ENCODE measurements at places on chromosomes 13 and 19. TPM values are rescaled to one million over a fixed set of nuclear protein-coding genes. Genes with fewer than 3 reads are reported as not detected.
A peak's percentile ranks its signal among the peaks of the same experiment; 100 is the strongest.

DNA sequence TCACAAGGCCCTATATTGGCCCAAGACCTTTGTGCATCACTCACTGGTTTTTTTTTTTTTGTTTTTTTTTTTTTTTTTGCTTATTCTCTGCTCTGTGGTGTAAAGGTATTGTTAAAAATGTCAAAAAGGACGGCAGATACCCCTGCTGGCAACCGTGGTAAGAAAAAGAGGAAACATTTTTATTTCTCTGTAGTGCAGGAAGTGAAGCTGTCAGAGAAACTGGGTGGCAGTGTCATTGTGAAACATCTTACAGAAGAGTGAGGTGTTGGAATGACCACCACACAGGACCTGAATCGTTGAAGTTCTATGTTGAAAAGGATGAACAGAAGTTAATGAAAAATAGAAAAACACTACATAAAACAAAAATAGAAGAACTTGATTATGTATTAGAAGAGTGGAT lies 346.4 kb downstream of the FGF9 start:
- no peak for DNase-seq

Gene GPR4
- 0.10 TPM for total RNA-seq

GRCh38 chr19:40519352-40520322 lies 52.8 kb downstream of the SPTBN4 start:
- DNase-seq: no peak

- DNase-seq: no peak
These were observed 21.6 kb downstream of the SERPINE3 start for GRCh38 chr13:51361106-51361505.

Gene OLFM4
- total RNA-seq: 0.12 TPM

- no peak for DNase-seq
These were observed at the start of gene ZNF581 for GRCh38 chr19:55643003-55643886. Gene ZNF581, plus strand, starts transcription at chr19:55643649. Its CDS starts 923 bp downstream, at chr19:55644572.

Gene ACOD1
- total RNA-seq: not detected

Gene ZNF285
- not detected for total RNA-seq

- DNase-seq: no peak
These were observed 98.2 kb upstream of the C1QTNF9B start for GRCh38 chr13:23995283-23996073.

- DNase-seq: no peak
These were observed 7.0 kb downstream of the LPAR6 start for GRCh38 chr13:48405875-48406274.

DNA sequence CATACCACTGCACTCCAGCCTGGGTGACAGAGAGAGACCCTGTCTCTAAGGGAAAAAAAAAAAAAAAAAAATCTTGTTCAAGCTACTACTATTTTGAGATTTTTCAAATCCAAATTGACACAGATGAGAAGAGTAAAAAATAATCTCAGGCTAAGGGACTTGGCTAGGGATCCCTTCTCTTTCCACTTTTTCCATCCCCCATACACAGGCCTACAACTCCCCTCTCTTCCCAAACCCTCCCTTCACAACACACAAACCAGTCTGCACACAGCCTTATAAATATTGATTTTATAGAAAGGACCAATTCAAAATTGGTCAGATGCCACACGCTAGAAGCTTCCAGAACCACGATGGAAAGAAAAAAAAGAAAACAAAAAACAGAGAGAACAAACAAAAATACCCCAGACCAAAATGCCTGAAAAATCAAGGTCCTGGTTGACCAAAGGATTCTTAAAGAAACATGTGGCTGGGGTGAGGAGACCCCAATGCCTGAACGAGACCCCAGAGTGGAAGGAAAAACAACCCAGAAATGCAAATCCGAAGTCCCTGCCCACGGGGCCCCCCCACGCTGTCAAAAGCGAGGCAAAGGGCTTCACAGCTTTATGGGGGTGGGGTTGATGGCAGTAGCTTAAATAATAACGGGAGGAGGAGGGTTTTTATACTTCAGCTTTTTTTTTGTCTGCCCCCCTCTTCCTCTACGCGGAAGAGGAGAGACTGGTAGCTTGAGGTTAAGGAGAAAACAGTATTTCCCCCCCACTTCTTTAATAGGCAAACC lies 18.1 kb downstream of the QPCTL start:
- no peak for DNase-seq

GRCh38 chr19:58209577-58209976 lies 19.1 kb upstream of the ZNF544 start:
- no peak for DNase-seq

- no peak for DNase-seq
These were observed 722 bp upstream of the CRTC1 start for GRCh38 chr19:18682807-18683108.

- DNase-seq: no peak
These were observed 214.2 kb upstream of the MAB21L1 start for GRCh38 chr13:35690581-35691207.

GRCh38 chr19:1169411-1169791 lies 4.7 kb downstream of the SBNO2 start:
- DNase-seq: no peak

GRCh38 chr19:32837531-32837930 lies 32.0 kb downstream of the SLC7A9 start:
- no peak for DNase-seq

GRCh38 chr19:18280247-18281081 lies 958 bp downstream of the JUND start:
- DNase-seq: no peak

Gene RNASEH2A
- 54.5 TPM for total RNA-seq

Gene HSPB6
- total RNA-seq: 0.93 TPM

Gene PGLYRP1
- total RNA-seq: not detected

- peak; percentile 82 for DNase-seq
These were observed at the start of gene LATS2 for GRCh38 chr13:21061029-21061763. Gene LATS2, minus strand, starts transcription at chr13:21061586. Its CDS starts 15,560 bp downstream, at chr13:21046026.

Gene DLEU7
- total RNA-seq: not detected

DNA sequence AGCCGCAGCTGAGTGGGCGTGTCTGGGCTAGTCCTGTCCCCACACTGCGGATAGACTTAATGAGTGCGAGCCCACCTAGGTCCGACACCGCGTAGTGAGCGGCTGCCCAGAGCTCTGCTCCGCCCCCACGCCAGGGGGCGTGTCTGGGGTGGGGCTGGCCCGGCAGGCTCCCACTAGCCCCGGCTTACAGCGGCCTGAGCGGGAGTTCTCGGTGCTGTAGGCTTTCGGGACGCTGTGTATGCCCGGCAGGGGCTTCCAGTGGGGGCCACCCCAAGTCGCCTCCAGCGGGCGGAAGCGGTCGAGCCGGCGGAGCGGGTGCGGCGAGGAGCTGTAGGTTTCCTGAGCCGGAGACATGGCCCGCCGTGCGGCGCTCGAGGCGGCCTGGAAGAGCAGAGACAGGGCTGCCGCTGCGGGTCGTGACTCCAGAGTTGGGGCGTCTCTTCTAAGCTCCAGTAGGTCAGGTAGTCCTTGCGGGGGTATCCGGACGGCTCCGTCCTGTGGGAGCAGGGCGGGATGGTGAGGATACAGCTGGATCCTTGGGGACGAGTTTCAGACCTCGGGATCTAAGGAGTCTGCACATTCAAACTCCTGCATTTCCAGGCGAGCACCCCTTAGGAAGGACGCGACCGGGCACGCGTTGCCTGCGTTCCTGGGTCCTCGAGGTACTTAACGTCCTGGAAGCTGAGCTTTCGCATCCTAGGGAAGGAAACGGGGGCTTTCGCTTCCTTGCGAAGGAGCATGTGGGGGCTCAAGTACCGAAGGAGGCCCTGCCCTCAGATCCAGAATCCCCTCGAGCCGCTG lies 1.2 kb downstream of the CGB7 start:
- DNase-seq: peak; percentile 34

GRCh38 chr13:20583803-20584293 lies 16.9 kb downstream of the IFT88 start:
- DNase-seq: no peak

GRCh38 chr13:30718661-30719524 lies 16.4 kb upstream of the ALOX5AP start:
- DNase-seq: peak; percentile 16

- no peak for DNase-seq
These were observed 1.9 kb downstream of the HNRNPA1L2 start for GRCh38 chr13:52644108-52644507.

DNA sequence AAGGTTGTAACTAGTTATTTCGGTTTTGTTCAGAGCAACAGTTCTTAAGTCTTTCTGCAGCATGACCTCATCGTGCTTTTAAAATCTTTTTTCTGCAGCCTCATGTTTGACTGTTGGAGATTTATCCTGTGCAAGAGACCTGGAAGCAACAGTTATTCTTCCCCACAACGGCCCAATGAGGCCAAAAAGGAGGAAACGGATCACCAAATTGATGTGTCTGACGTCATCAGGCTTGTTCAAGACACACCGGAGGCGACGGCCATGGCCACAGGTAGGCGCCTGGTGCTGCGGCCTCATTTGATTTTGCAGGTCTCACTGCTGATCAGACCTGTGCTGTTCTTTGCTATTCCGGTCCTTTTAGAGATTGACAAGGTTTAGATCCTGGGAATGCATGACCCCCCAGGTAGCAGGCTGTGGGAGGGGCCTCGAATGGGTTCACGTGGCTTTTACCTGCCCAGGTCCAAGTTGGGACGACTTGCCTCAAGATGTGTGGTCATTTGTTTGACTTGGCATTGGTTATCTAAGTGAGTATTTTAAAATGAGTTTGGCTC lies 66.8 kb upstream of the MCF2L start:
- DNase-seq: no peak

- DNase-seq: no peak
These were observed 17.1 kb upstream of the PAN3 start for GRCh38 chr13:28121224-28121623.

DNA sequence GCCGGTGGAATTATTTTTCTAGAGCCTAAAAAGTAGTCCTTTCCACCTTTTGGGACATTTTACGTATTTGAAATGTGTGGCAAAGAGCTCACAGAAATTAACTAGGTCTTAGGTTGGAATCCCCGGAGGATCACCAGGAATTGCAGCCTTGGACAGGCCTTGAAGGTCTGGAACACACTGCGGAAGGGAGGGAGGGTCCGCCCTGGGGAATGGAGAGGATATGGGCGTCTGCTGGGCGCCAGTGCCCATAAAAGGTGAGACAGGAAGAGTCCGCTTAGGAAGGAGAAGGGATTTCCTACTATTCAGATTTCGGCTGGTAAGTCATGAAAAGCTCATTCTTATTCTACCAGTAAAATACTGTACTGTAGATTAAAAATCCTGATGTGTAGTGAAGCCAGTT lies 111.9 kb downstream of the COL4A2 start:
- DNase-seq: no peak

DNA sequence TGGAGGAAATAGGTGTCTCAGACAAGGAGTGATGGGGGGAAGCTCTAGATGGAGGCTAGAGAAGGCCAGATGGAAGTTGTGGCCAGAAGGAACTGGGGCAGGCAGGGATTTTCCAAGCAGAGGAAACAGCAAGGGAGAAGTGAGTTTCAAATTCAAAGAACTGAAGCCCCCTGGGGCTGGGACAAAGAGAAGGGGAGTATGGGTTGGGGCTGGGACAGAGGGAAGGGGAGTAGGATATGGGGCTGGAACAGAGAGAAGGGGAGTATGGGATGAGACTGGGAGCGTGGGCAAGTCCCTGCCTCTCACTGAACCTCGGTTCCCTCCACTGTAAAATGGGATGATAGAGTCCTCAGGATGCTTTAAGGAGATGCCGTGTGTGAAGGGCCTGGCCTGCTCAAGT lies 1.9 kb upstream of the GTF2F1 start:
- DNase-seq: no peak

GRCh38 chr13:31982124-31982523 lies 49.5 kb upstream of the FRY start:
- no peak for DNase-seq

Gene SLITRK6
- total RNA-seq: not detected

- no peak for DNase-seq
These were observed 20.6 kb downstream of the USPL1 start for GRCh38 chr13:30638301-30638700.

DNA sequence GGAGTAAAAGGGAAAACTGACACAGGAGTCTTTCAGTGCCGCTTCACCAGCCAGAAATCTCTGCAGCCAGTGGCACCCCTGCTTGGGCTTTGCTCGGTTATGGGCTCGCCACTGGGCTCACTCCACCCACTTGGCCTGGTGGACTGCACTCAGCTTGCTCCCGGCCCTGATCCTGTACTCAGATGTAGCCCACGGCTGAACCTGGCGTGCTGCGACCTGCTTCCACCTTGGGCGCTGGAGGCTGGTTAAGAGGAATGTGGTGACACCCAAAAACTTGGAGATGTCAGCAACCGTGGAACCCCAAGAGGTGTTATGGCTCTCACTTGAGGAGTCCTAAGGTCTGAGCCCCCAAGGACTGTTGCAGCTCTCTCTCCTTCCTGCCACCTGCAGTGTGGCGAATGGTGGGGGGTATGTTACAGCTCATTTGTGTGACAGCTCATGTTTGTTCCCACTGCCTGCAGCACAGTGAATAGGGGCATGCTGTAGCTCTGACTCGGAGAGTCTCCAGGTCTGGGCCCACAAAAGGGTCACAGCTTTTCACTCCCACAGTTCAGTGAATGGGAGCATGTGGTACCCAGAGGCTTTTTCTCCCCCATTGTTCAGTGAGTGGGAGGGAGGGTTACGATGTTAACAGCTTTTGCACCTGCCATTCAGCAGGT lies 1124.5 kb upstream of the ATXN8OS start:
- DNase-seq: no peak

DNA sequence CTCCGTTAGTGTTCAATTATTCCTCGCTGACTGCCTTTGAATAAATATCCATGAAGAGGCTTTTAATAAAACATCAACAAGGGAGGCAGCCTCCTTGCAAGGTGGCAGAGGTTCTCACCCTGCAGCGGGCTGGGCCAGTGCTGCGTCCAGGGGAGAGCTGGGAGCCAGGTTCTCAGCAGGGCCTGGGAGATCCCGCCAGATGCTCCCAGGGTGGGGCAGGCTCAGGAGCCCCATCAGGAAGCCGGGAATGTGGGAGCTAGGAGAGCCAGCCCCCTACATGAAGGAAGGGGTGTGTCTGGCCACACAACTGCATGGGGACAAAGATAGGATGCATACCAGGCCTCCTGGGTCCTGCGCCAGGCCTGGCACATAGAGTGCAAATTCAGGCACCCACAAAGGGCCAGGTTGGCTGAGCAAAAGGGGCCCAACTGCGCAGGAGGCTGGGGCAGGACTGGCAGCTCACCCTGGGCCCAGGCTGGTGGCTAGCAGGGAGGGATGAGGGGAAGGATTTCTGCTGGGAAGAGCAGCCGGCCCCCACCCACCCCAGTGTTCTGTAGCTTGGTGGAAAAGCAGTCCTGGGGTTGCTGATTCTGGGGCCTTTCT lies 22.8 kb downstream of the VSTM2B start:
- no peak for DNase-seq

Gene CHAF1A
- total RNA-seq: 69.9 TPM

GRCh38 chr13:80888390-80888789 lies 547.5 kb upstream of the SPRY2 start:
- no peak for DNase-seq

Gene ZNF440
- 11.4 TPM for total RNA-seq

Gene KLK10
- total RNA-seq: 33.6 TPM

Gene SIGLEC7
- total RNA-seq: not detected
